Astrocyte (in vitro differentiated cells and primary cell): ENCODE measurements at places on chromosomes 6 and 20.

DNA sequence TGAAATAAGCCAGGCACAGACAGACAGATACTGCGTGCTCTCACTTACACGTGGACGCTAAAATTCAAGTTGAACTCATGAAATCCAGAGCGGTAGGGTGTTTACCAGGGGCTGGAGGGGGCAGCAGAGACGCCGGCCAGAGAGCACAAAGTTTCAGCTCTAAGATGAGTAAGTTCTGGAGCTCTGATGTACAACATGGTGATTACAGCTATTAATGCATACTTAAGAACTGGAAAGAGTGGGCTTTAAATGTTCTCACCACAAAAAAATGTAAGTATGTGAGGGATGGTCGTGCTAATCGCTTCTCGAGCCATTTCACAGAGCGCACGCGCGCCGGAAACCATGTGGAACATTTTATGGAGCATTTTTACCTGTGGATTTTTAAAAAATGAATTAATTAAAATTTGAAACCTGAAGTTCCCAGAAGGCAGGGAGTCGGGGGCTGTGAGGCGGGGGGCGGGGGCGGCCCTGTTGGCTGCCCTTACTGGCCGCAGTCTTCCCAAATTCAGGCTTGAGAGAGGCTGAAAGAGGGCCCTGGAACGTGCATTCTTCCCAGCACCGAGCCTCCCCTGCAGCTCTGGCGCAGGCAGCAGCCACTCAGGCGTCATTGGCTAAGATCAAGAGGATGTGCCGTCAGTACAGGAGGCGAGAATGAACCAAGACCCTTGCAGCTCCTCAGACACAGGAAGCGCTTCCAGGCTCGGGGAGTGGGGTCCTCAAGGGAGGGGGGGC, 8.5 kb upstream of the SLCO4A1 start:
- DNase-seq: no peak

- DNase-seq: no peak
Observed at GRCh38 chr6:15316754-15317153, 70.9 kb downstream of the JARID2 start.

- DNase-seq: no peak
Observed at GRCh38 chr6:118507636-118508035, 40.5 kb upstream of the PLN start.

- no peak for DNase-seq
Observed at GRCh38 chr20:63956664-63957003, 418 bp upstream of the UCKL1 start.

DNA sequence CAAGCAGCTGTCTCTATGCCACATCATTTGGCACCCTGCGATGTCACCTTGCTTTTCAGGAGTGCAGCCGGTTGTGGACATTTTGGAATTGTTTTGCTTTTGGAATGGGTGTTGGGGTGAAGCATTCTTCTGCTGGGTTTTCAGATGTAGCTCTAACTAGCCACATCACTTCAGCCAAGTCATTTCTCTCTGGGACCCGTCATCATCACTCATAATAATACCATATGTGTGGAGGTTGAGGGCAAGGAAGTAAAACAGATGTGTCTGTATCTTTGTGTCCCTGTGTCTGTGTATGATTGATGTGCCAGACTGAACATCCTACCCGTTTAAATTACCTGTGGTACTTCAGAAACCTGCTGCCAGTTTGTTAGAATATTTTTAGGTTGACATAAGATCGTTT, 49.5 kb upstream of the TULP4 start:
- no peak for DNase-seq

DNA sequence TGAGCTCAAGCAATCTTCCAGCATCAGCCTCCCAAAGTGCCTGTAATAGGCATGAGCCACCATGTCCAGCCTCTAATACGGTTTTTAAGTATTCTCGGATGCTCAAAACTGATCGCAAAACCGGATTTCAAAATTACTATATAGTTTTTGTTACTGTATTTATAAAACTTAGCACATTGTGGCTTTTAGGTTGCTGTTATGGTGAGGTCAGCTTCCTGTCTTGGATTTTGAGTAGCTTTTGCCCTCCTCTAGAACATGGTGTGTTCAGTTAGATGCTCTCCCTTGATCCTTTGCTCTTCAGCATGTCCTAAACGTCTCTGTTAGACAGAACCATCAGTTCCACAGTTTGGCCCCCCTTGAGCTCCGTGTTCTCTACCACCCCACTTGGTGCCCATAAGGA, 96.2 kb downstream of the RPP40 start:
- no peak for DNase-seq

DNA sequence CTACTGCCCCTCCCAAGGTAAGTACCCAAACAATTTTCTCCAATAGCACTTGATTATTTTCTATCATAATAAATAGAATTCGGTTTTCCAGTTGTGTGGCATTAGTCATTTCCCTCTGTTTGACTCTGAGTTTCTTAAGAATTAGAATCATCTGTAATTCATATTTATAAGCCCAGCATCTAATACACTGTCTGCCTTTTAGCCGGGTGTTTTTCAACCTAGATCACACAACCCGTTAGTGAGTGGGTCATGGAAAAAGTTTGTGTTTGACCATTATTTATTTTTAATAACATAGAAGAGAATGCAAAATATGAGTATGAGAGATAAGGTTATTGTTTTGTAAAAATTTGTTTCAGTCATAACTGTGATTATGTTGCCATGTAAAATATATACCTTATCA, 701.6 kb downstream of the RFPL4B start:
- DNase-seq: peak; percentile 18

- no peak for DNase-seq
Observed at GRCh38 chr20:17928211-17928611, 40.4 kb downstream of the SNX5 start.

GRCh38 chr6:167804281-167805013, 22.3 kb upstream of the AFDN start:
- no peak for DNase-seq

DNA sequence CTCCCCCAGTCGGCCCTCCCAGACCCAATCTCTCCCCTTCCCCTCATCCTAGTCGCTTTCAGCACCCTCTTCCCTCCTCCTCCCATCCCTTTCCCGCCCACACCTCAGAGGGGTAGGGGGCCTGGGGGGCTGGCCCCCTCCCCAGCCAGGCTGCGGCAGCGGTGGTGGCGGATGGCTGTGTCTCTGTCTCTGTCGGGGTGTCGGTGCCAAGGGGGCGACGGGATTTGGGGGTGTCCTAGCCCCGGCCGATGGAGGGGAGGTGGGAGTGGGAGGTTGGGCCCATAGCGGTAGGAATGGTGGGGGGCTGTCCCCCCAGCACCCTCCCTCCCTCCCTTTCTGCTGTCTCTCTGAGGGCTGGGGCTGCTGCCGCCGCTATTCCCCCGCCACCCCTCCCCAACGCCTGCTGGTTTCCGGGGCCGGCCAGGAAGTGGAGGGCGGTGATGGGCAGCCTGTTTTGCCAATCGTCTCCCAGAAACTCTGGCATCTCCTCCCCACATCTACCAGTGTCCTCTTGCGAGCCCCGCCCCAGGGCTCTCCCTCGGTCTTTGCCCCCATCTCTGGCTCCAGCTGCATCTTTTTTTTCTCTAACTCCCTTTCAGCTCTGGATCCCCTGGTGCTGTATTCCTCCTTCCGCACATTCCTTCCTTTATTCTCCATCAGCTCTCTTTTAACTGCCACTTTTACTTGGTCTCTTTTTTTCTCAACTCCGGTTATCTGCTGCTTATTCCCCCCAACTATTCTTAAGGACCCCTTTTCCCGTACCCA, at the start of gene AGPAT1:
TSS of gene AGPAT1 (minus strand) at position 374 of the 765 bp plus-strand sequence. CDS start 4,588 bp downstream, outside the sequence.
- DNase-seq: peak; percentile 95

DNA sequence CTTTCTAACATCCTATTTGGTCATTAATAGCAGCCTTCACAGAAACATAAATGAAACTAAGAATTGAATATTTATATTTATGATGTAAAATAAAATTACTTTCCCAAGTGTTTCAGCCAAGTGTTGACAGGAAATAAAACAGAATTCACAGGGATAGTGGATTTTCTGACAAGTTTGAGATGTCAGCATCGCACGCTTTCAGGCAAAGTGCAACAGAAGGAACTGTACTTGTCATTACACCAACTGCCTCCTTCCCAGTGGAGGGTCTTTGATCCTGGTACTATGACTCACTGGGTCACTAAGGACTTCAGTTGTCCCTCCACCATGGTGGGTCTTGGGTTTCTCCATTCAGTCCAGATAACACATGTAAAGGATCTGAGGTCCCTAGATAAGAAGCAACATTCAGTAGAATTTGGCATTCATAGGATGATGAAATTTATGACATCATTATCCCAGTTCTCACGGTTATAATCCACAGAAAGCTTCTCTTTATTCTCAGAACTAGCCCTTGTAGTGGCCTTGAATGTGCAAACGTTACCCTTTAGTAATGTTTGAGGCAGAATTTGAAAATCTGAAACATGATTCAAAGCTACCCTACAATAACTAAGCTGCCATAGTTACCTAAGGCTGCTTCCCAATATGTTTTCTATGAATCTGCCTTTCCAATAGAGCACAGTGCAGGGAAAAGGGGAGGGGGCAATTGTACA, 3.8 kb upstream of the TNFAIP3 start:
- no peak for DNase-seq

DNA sequence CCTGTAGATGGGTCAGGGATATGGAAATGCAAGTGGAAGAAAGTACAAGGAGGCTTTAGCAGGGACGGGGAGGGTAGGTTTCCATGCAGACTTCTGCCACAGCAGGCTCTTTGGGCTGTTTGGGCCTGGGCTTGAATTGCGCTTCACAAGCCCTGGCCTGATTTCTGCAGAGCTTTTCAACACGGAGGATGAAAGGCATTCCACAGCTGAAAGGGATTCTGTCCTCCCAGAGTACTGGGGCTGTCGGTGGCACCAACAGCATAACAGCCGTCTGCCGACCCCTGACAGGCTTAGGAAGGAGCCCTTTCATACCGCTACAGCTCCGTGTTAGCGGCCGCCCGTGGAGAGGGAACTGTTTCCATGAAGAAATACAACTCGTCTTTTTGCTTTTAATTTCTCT, 22.9 kb upstream of the TBC1D7 start:
- no peak for DNase-seq

- peak; percentile 94 for DNase-seq
Observed at GRCh38 chr6:163338671-163339405, 75.7 kb upstream of the QKI start.

DNA sequence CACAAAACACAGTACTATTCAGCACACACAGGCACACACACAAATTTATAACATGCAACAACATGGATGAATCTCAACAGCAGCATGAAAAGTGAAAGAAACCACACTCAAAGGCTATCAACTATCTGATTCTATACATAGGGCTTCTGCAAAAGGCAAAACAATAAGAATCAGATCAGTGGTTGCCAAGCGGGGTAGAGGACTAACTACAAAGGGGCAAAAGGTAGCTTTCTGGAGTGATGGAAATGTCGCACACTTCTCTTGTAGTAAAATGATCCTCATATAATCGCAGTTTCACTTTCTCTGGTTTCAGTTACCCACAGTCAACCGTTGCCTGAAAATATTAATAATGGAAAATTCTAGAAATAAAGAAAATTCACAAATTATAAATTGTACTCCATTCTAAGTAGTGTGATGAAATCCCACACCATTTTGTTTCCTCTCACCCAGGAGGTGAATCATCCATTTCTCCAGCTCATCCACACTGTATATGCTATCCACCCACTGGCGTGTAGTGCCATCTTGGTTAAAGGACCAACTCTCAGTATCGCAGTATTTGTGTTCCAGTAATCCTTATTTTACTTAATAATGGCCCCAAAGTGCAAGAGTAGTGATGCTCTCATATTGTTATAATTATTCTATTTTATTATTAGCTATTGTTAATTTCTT, 12.8 kb upstream of the PLN start:
- no peak for DNase-seq
